Motor neuron (in vitro differentiated cells): ENCODE measurements at places on chromosomes 3 and 15. TPM values are rescaled to one million over a fixed set of nuclear protein-coding genes. Genes with fewer than 3 reads are reported as not detected.
A peak's percentile ranks its signal among the peaks of the same experiment; 100 is the strongest.

GRCh38 chr3:97981886-97982285 is 9.7 kb upstream of the RIOX2 start:
- ATAC-seq, result no peak

DNA sequence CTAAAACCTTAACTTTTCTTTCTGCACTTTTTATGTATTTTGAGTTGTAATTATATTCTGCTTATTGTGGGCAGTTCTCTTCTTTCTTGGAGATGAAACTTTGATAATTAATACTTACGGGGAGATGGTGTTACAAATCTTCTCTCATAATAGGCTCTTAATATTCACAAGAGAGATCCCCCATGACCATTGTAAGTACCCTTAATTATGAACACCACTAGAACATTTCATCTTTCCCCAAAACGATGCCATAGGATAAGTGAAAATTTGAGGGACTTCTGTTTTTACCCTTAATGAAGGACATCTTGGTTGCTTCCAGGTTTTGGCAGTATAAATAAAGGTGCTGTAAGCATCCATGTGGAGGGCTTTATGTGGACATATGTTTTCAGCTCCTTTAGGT is 60.7 kb downstream of the PIAS1 start:
- no peak for ATAC-seq

DNA sequence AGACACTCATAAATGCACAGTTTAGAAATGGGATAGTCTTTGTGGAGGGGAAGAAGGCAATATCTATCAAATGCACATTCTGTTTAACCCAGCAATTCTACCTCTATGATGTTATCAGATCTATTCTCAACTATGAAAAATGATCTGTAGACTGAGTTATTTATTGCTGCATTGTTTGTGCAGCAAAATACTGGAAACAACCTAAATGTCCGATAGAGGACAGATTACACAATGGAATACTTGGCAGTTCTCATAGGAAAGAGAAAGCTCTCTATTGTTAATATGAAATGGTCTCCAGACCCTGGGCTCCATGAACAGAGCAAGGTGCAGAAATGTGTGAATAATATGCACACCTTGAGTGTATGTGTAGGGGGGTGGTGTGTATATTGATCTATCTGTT is 49.0 kb upstream of the SELENOK start:
- no peak for ATAC-seq

DNA sequence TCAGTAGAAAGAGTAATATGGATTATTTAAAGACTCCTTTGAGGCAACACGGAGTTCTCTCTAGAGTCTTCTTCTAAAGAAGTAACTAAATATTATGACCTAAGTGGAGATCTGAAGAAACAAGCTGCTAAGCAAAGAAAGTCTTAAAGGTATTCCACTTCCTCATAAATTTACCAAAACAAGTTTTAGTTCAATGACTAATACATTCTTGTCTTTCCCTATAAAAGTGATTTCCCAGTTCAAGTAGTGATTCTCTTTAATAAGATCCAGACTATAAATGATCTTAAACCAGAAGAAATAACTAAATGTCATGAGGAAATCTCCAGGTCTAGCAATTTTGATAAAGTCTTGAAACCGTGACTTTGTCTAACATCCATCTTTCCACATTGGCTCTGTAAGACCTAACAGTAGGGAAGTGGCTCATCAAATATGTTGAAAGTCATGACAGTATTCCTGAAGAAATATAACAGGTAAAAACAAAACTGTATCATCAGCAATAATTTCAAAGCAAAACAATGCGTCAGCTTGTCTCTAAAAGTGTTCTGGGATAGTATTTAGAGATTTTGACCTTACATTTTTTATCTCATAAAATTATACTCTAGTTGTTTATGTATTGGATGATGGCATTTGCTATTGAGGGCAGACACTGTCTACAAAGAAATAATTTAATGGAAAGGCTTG is 51.8 kb upstream of the NEDD4 start:
- no peak for ATAC-seq

GRCh38 chr3:187136936-187137335 is 2.4 kb downstream of the RPL39L start:
- no peak for ATAC-seq

DNA sequence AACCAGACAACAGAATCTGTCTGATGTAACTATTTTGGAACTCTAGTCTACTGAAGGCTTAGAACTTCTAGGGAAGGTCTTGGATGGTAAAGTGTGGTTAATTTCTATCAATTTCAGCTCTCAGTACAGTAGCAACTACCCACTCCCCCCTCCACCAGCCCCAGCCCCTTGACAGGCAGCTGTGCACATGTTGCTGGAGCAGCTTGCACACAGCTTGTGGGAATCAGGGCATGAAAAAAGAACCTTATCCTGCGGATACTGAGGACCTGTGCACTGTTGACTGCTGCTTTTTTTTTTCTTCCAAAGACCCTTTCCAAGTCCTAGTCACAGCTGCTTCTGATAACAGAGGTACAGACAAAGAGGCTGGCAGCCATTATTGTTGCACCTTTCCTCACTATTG is 81.5 kb upstream of the UBP1 start:
- no peak for ATAC-seq

DNA sequence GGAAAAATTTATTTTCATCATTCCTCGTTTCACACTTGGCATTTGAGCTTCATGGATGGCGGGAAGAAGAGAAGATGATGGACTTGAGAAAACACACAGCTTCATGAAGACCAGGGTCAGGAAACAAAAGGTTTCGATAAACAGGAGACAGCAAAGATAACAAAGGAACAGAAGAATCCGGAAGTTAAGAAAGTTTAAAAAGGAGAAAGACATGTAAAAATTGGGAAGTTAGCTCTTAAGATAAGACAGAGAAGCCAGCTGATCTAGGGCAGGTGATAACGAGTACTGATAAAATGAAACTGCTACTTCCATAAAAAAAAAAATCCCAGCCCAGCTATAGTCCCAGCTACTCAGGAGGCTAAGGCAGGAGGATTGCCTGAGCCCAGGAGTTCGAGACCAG is 23.9 kb downstream of the IL5RA start:
- ATAC-seq, result no peak

- ATAC-seq, result no peak
Observed at GRCh38 chr15:39789736-39790135, 7.1 kb upstream of the FSIP1 start.

DNA sequence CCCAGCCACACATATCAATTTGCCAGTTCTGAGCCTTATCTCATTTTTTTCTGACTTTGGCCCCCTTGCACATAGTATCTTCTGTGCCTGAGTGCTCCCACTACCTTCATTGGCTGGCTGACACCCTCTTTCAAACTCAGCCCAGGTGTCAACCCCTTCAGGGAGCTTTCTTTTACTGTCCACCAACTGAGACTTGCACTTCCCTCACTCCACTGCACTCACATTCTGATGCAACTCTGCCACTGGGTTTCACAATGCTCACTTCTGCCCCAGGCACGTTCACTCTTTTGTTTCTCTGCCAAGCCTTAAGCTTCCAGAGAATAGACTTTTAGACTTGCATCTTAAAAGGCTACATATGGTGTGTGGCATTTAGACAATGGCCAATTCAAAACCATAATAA is 101.5 kb upstream of the CBLB start:
- ATAC-seq, result peak; percentile 32

DNA sequence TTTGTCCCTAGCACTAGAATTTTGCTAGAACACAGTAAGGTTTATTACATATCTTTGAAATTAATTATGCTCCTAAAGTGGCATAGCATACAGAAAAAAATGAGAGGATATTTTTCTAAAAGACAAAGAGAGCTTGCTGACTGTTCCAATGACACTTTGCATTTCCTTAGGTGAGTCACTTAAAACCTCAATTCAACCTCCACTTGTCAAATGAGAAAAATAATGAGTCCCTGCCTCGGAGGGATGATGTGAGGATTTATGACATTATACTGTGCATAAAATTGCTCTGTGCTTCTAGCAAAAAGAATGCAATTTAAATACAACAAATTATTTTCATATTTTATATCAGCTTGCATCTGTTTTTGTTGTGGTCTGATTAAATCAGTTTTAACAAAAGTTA is 1417.0 kb upstream of the ALCAM start:
- ATAC-seq, result no peak

- no peak for ATAC-seq
Observed at GRCh38 chr3:167102071-167102470, 278.0 kb downstream of the ZBBX start.

GRCh38 chr3:14791343-14791945 is 27.3 kb upstream of the FGD5 start:
- peak; percentile 57 for ATAC-seq

DNA sequence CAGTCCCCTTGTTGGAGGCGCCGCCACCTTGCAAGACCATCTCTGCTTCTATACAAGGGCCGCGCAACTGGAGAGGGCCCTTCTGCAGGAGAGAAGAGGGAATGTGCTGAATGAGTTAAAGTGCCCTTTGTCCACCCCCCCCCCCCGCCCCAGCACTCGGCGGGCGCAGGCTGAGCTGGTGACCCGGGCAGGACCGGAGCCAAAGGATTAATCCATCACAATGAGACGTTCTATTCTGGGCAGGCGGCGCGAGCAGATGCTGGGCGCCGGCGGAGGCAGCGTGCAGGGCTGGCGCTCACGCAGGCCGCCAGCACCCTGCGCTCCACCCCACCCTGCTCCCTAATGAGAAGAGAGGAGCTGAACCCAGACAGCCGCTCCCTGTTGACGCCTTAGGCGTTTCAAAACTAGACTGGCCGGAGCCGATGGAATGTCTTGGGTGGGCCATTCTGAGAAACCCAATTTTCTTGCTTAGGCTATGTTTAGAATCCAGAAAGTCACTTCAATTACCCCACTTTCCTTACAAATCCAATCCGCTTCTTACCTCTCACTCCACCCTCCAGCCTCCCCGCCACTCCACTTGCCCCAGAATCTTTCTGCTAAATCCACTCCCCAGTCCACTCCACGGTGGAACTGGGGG is 32.9 kb downstream of the GJD2 start:
- ATAC-seq, result peak; percentile 90

GRCh38 chr3:129184396-129184657 is 631 bp upstream of the CNBP start:
- peak; percentile 4 for ATAC-seq

GRCh38 chr15:31559786-31560185 is 233.2 kb downstream of the KLF13 start:
- ATAC-seq, result no peak

DNA sequence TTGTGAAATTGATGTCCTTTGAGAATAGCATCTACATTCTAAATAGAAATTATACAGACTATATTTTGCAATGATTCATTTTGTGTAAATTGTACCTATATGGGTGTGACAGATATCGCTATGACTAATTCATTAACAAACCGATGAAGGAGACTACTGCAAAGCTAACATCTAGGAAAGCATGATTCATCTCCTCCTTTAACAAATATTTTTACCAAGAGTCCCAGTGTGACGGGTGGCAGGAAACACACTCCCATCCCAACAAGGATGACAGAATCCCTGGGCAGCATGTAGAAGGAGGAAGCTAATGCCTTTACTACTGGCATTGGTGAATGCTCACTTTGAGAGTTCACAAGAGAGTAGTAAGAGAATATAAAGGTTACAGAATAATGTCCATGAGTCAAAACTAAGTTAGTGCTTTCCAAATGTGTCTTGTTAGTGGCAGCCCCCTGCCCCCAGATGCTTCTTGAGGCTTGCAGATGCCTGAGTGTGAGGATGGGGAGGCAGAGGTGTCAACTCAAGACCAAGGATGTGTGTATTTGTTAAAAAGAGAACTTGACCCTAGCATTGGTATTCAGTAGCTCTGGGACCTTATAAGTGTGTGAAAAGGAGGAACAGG is 180.6 kb downstream of the FMN1 start:
- no peak for ATAC-seq

GRCh38 chr3:72044231-72044855 is 259.4 kb upstream of the PROK2 start:
- ATAC-seq, result no peak

GRCh38 chr15:99992611-99993231 is 259.5 kb upstream of the LYSMD4 start:
- ATAC-seq, result no peak

- no peak for ATAC-seq
Observed at GRCh38 chr15:66652806-66653205, 49.2 kb upstream of the SMAD6 start.

Gene LRRC49
- total RNA-seq, result 8.8 and 11.7 TPM in 2 replicates

Gene VWA5B2
- total RNA-seq, result 3.2 and 3.6 TPM in 2 replicates

Gene NRG4
- total RNA-seq, result 0.86 and 1.3 TPM in 2 replicates

- no peak for ATAC-seq
Observed at GRCh38 chr15:74917676-74918075, 11.0 kb upstream of the FAM219B start.

Gene NMB
- 1.6 and 2.0 TPM in 2 replicates for total RNA-seq

GRCh38 chr3:45509038-45509767 is 85.3 kb upstream of the LIMD1 start:
- ATAC-seq, result peak; percentile 67

DNA sequence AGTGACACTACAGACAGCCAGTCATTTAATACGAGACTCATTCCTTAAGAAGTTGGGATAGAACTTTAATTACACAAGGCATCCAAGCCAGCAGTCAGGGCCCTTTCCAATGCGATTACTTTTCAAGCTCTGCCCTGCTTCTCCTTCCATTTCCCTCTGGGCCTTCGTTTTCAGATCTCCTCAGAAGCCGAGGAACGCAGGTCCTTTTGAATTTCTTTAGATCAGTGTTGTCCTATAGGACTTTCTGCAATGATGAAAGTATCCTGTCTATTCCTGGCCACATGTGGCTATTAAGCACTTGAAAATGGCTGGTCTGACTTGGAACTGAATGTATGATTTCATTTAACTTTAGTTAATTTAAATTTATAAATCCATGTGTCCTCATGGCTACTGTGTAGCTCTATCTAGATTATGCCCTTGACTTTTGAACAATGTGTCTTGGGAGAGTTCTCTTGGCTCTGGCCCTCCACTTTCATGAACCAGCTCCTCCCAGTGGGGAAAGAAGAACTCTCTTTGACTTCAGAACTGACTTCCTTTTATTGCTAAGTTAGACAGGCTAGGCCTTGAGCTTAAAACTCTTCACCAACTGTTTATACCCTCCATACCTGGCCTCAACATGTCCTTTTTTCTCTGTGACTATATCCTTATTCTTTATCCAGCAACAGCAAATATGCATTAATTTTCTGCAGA is 22.6 kb downstream of the TGFBR2 start:
- ATAC-seq, result peak; percentile 37

Gene TMA7
- total RNA-seq, result 375 and 386 TPM in 2 replicates

- ATAC-seq, result no peak
Observed at GRCh38 chr3:120394347-120394746, 45.2 kb upstream of the LRRC58 start.

- peak; percentile 16 for ATAC-seq
Observed at GRCh38 chr15:88624156-88624970, 3.2 kb downstream of the AEN start.

- no peak for ATAC-seq
Observed at GRCh38 chr15:68001811-68002210, 52.3 kb upstream of the PIAS1 start.

- no peak for ATAC-seq
Observed at GRCh38 chr3:159805411-159805772, 183.2 kb upstream of the IL12A start.

Gene LRRC3B
- total RNA-seq, result 0.04 and 2.7 TPM in 2 replicates

- no peak for ATAC-seq
Observed at GRCh38 chr15:100929641-100930042, 10.5 kb downstream of the LRRK1 start.
